Lung (tissue), 17 donors: ENCODE measurements at places on chromosomes 1 and 21. TPM values are rescaled to one million over a fixed set of nuclear protein-coding genes. Genes with fewer than 3 reads are reported as not detected.

DNA sequence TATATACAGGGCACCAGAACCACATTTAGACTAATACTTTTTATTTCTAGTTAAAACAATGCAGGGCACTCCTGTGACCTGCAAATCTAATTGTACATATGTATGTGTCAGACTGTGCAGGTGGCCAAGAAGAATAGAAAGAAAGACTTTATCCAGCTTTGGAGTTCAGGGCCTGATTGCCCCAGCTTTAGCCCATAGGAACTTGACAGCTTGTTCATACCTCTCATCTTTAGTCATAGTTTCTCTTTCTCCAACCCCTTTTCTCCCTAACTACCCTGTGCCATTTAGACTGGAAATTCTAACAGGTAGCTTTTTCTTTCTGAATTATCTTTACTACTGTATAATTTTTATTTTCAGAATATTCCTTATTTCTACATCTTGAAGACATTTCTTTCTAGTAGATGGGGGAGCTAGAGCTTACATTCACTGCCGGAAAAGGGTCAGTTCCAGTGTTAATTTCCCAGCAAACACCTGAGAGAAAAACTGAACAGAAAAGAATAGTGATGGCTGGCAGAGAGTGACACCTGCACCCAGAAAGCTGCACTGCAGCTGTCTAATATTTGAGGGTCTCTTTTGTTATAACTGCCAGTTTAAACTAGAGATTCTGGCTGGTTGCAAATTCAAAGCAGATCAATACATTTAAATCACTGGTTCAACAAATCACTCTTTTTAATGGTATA is 8.4 kb downstream of the YBX1 start:
- no peak for DNase-seq

DNA sequence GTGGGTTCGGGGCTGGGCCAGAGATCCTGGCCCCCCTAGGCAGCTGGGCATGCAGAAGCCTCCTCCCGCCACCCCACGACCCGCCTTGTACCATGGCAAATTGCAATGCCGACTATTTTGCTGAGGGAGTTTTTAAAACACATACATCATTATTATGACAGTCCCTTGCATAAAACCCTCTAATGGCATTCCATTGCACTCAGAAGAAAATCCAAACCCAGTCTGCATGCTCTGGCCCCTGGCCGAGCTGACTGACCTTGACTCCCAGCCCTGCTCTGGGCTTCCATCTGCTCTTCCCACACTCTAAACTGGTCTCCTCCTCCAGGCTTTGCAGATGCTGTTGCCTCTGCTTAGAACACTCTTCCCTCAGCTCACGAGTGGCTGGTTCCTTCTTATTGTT is 28.0 kb downstream of the PADI2 start:
- DNase-seq, result no peak

- DNase-seq, result no peak
These were observed 8.2 kb downstream of the NBPF1 start for GRCh38 chr1:16605213-16605525.

DNA sequence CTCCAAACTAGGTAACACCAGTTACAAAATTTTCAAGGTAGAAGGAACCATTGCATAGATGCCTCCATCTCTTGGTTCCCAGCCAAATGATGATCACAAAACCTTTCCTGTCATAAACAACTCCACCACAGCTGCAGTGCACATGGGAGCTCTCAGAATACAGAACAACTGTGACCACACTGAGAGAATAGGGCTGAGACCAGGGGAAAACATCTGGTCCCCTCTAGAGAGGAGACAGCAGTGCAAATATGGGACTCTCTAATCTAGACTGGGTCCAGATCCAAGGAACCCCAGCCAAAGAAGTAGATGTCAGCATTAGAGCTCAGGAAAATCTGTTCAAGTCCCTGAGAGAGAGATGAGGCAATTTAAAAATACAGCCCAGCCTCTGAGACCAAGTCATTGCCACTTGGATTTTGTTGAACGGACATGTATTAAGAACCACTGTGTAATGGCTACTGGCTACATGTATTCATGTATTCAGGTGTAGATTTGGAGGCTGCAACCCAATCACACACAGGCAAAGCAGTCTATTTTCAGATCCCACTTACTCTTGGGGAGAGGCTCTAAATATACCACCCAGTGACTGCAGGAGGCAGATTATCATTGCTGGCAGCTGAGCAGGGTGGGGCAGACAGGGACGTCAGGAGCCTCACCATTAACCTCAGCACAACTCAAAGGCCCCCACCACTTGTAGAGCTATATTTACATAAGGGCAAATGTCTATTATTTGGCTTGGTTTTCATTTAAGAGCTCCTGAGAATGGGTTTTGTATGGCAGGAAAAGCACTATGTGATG is 7.6 kb upstream of the RXRG start:
- DNase-seq, result no peak

- peak; percentile 72 for DNase-seq
These were observed 318.8 kb downstream of the PCP4 start for GRCh38 chr21:40186045-40186444.

- peak; percentile 93 for DNase-seq
These were observed 1.5 kb downstream of the RGS2 start for GRCh38 chr1:192810253-192810880.

GRCh38 chr1:36515315-36516138 is 32.8 kb upstream of the CSF3R start:
- DNase-seq, result no peak

- peak; percentile 37 for DNase-seq
These were observed 145.1 kb downstream of the CASZ1 start for GRCh38 chr1:10651389-10651766.

GRCh38 chr1:96473791-96474434 is 247.7 kb upstream of the PTBP2 start:
- no peak for DNase-seq

GRCh38 chr21:45736042-45736689 is 92.6 kb downstream of the PCBP3 start:
- no peak for DNase-seq

DNA sequence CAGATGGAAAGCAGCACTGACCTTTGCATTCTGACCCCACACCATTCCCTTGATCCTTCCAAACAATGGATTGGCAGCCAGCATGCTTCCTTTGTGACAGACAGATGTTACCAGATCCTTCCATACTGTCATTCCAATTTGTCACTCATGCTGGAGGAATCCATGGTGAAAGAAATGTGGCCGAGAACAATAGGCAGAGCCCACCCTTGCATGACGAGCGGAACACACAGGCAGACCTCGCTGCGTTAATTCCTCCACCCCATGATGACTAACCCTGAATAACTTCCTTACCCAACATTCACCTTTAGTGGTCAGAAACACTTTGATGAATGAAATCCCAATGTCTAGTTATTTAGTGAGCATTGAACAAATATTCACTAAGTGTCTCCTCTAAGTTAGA is 45.1 kb downstream of the PDPN start:
- peak; percentile 26 for DNase-seq

DNA sequence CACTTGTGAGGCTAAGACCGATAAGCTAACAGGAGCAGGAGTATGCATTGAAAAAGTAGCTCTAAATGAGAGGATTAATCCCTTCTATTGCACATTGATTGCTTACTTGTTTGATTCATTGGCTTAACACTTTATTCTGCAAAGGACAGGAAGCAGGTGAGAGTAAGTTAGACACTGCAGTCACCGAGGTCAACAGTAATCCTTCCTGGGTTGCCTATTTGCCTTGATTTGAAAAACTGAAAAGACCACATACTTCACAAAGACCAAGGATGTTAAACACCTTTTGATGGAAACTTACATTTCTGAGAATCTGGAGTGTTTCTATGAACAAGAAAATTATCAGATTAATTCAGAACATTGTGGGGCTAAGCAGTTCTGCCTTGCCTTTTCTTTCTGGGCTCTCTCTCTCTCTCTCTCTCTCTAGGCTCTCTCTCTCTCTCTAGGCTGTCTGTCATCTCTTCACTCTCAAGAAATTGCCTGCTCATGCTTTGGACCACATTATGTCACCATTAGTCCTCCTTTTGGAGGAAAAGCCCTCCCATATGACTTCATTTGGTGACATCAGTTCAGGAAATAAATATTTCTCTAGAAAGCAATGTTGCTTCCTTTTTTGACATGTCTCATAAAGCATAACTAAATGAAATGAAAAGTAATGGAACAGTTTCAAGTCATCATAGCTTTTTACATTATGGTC is 103.8 kb downstream of the TNFSF18 start:
- DNase-seq, result no peak

GRCh38 chr1:202208351-202208857 is 14.8 kb downstream of the LGR6 start:
- no peak for DNase-seq

DNA sequence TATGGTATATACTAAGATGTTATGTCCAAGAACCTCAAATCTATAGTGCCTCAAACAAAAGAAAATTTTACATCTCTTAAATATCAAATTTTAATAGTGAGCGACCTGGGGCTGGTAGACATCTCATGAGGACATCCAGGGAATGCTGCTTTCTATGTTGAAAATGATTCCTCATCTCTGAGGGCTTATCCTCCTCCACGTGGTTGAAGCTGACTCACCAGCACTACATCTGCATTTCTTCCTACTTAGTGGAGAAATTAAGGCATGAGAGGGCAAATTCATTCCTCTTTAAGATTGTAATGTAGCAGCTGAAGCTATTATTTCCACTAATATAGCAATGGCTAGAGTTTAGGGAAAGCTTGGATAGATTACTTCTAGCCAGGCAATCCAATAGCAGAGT is 529.5 kb downstream of the COL11A1 start:
- DNase-seq, result no peak

DNA sequence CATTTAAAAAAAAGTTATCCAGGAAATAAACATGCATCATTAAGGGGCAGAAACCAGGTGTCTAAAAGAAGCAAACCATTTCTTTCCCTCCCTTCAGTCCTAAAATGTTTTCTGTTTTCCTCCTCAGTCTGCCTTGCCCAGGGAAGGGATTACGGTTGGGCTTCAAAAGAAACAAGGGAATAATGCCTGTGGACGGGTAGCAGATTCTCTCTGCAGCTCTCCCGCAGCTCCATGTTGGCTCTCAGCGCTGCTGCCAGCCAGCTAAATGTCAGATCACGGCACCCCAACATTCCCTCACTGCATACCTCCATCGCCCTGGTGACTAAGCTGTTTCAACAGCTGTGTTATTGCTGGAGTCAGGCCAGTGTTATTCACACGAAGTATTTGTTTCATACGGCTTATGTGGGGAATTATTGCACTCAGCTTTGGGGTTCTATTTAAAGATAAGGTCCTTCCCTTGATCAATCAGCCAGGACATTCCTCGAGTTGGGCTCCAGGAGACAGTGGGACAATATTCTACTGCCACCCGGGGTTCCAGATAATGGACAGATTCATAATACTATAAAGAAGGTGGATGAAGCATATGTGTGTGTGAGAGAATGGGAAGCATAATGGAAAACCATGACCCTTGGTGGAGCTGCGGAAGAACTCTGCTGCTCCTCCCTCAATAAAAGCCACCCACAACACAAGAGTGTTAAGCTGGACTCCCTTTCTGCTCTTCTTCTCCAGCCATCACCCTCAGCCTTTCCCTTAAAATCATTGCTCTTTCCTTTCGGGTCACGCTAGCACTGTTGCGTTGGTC is 58.2 kb downstream of the WLS start:
- peak; percentile 93 for DNase-seq

GRCh38 chr1:116380499-116381242 is 7.6 kb downstream of the ATP1A1 start:
- DNase-seq, result no peak

GRCh38 chr21:36863260-36863659 is 103.2 kb downstream of the HLCS start:
- DNase-seq, result no peak

DNA sequence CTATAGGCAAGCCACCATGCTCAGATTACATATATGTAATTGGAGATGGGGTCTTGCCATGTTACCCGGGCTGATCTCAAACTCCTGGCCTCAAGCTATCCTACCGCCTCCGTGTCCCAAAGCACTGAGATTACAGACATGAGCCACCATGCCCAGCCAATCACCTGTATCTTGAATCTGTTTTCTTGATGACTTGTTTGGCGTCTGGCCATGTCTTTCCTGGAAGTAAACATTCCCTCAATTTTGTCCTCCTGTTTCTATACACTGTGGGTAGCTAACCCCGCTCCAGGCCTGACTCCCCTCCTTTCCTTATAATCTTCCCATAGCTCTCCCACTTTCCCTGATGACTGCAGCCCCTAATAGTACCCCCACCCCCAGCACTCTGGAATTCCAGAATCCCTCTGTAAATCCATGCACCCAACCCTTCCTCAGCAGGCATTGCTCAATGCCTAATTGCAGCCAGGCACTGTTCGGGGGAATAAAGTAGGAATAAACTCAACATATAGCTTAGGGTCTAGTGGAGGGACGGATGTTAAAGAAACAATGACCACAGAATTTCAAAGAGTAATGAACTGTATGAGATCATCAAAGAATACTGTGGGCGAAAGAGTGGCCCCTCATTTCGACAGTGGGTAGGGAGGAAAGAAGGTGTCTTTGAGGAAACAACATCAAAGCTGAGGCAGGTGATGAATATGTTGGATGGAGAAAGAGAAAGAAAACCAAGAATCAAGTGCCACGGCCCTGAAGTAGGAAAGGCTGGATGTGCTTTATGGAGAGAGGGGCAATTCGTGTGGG is 161.5 kb downstream of the ADSS2 start:
- DNase-seq, result no peak

- DNase-seq, result no peak
These were observed 3.9 kb downstream of the EPHA2 start for GRCh38 chr1:16151995-16152384.

DNA sequence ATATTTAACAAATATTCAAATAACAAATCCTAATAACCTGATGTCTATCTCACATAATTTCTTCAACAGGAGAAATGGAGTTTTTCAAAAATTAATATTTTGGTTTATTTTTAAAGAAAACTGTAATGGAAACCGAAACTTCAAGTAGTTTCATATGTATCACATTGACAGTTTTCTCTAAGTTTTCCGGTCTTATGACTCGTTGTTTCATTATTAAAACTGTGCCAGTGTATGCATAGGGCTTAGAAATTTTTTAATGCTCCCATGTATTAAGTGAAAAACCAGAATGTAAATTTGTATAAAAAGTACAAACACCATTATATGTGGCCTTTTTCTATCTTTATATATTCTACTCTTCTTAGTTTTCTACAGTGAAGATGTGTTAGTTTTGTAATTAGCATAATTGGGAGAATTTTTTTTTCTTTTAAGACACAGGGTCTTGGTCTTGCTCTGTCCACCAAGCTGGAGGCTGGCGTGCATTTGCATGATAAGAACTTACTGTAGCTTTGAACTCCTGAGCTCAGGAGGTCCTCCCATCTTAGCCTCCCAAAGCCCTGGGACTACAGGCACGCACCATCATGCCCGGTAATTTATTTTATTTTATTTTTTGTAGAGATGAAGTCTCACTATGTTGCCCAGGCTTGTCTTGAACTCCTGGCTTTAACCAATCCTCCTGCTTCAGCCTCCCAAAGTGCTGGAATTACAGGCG is 43.9 kb upstream of the SAMSN1 start:
- no peak for DNase-seq

Gene MTARC1
- 19.2 TPM for total RNA-seq

Gene FCRL3
- total RNA-seq, result 1.5 TPM

Gene ITLN1
- 1.6 TPM for total RNA-seq

Gene TEKT2
- 21.3 TPM for total RNA-seq

Gene THEM5
- not detected for total RNA-seq

Gene PLEKHG5
- total RNA-seq, result 11.2 TPM

Gene CD1E
- 1.3 TPM for total RNA-seq

Gene ANGPTL3
- total RNA-seq, result not detected

Gene DENND2D
- 61.6 TPM for total RNA-seq

Gene HPCAL4
- 0.43 TPM for total RNA-seq

Gene RPE65
- 0.09 TPM for total RNA-seq
